SK-N-MC (cell line): ENCODE measurements at places on chromosomes 7 and 10.

DNA sequence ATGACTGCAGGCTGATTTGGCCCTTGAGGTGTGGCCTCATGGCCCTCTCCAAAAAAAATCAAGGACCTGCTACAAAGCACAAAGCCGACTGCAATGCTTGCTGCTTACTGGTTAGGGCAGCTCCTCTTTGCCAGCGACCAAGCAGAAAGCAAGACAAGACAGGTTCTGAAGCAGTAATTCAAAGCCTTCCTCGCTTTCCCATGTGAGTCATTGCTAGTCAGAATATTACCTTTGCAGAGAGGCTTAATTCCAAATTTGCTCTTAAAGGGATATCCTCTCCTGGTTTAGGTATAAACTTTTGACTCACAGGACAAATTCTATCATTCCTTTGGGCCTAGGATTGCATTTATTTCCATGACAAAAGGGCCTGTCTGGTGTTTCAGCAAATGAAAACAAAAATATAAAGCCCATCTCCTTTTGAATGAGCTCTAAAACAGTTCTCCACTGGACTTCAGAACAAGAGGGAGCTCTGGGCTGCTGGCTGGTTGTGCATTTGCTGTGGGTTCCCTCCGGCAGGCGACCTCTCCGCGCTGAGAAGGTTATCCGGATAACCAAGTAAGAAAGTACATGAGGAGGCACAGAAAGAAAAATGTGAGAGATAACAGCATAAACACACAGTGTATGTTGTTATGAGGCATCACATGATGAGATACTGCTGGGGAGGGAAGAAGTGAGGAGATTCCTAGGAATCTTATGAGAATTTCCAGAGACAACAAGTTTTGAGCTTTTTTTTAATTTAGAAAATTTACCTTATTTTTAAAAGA, 90.8 kb downstream of the EGFR start:
- no peak for DNase-seq

DNA sequence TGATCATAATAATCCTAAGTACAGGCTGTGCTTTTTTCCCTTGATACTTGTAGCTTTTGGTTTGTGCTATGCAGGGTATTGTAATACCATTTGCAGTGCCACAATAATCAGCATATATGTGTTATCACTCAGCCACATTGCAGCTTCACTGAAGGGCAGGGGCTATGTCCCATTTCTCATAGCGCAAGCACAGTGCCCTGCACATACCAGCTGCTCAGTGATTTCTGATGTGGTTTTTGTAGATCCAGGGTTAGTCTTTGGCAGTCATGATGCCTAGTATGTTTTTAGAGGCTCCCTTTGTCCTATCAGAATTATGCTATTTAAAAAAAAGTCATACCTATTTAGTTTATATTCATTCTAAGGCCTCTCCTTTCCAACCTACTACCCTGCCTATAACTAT, 25.8 kb downstream of the MET start:
- DNase-seq: no peak

GRCh38 chr7:96349572-96349971, 27.7 kb upstream of the SLC25A13 start:
- DNase-seq: no peak

GRCh38 chr10:96507044-96507443, 6.7 kb downstream of the TLL2 start:
- no peak for DNase-seq
